ENCODE measurements at places on chromosomes 7 and 10.

DNA sequence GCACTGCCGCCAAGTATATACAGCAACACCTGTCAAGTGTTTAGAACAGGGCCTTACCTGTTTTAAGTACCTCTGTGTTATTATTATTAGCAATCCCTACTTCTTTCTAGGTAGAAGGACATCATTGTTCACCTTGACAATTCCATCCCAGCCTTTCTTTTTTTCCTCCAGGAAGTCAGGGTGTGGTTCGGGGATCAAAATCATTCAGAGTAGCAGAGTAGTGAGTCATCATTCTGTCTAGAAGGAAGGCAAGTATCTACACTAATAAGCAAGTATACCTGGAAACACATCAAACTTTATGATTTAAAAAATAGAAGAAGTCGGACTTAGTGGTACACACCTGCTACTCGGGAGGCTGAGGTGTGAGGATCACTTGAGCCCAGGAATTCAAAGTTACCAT lies 25.5 kb upstream of the CAPZA2 start:
- peaks cover 2% of the 10 kb centered on the region for H3K36me3 ChIP-seq
- no peak for DNase-seq
- H3K27me3 ChIP-seq = peaks cover 12% of the 10 kb centered on the region
- H3K4me1 ChIP-seq = no peaks in the 10 kb centered on the region
- H3K27ac ChIP-seq = no peak overlapping the region
- H3K4me3 ChIP-seq = no peak overlapping the region

DNA sequence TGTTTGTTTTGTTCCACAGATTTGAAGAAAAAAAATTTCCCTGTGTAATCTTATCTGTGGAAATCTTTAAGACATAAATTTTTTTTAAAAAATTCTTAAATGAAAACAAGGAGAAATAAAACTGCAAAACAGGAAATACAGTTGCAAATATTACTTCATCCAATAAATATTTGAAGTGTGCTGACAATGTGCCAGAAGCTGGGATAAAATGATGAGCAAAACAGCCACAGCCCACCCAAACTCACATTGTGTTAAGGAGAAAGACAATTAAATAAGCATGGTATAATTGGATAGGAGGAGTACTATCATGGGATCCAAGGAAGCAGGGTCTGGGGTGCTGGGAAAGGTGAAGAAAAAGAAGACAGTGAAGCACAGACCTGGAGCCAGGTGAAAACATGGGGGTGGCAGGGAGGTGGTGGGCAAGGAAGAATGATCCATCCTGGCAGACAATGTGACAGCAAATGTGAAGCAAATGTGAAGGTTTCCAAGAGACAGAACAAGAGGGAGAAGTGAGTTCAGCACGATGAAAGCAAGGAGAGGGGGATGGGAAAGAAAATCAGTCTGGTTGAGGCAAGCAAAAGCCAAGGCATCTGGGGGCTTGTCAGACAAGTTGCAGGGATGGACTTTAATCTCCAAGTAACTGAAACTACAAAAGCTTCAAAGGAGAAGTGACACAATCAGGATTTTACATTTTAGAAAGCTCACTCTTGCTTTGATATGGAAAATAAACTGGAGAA lies 135.9 kb downstream of the HIBADH start:
- no peaks in the 10 kb centered on the region for H3K27me3 ChIP-seq
- no peak for DNase-seq
- H3K27ac ChIP-seq = no peak overlapping the region
- H3K4me3 ChIP-seq = no peak overlapping the region

DNA sequence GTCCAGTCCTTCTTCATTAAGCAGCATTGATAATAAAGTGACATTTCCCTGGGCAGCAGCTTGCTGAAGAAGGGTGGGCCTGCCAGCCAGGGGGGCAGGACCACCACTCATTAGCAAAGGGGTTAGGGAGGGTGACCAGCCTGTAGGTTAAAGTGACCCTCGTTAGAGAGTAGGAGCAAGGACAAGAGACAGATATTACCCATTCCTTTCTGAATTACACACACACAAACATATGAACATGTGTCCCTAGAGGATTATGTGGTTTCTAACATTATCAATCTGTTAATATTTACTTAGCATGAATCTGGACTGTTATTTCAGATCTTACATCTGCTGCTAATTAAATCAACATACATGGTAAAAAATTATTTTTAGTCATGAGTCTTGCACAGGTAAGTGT lies 88.9 kb downstream of the CTTNBP2 start:
- no peaks in the 10 kb centered on the region for H3K4me1 ChIP-seq
- DNase-seq = no peak
- H3K27me3 ChIP-seq = peaks cover 5% of the 10 kb centered on the region

DNA sequence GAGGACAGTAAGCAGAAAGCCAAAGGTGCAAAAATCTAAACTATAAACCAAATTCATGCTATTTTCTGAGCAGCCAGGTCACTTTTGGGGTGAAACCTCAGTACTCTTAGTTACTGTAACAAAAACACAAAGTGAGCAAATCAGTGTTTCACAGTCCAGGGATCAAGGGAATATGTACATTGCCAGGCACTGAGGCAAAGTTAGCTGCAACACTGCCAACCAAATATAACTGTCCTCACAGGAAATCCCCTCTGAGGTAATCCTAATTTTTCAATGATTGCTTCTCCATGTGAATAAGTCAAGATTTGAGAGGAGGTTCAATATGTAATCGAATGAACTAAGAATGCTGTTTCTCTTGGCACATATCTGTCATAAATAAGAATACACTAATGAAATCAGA lies 229.7 kb downstream of the TSPAN12 start:
- H3K4me3 ChIP-seq = no peak overlapping the region
- H3K27ac ChIP-seq = no peak overlapping the region

GRCh38 chr10:118669835-118670234 lies 74.4 kb upstream of the PRLHR start:
- H3K4me3 ChIP-seq = no peak overlapping the region
- H3K36me3 ChIP-seq = peaks cover 14% of the 10 kb centered on the region
- H3K27ac ChIP-seq = peak overlapping the region; percentile 47

- peaks cover 15% of the 10 kb centered on the region for H3K4me1 ChIP-seq
- H3K27ac ChIP-seq = no peak overlapping the region
- no peak overlapping the region for H3K4me3 ChIP-seq
- DNase-seq = no peak
These were observed 388 bp downstream of the CNOT4 start for GRCh38 chr7:135509589-135509838.

DNA sequence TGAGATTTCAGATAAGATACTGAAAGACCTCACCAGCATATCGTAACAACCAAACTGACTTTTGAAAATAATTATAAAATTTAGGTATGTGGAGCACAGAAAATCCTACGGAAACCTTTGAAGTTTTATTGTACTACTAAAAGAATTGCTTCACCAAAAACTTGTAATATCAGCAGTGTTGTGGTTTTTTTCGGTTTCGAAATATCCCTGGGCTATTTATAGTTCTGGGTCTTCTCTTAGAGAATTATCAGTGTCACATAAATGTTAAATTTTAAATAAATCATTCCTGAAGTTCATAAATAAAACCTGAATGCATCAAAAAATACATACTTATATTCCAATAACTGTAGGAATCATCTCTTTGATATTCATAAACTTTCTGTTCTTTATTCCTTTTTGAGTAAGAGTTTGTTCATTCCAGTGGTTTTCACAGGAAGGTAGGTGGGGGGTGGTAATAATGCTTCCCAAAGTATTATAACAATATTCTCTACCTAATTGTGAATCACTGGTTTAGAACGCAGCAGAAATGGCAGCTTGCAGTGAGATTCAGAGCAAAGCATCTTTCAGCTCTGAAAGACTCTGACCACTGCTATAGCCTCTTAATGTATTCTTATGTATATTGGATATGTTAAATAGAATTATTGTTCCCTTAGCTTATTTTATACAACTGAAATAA lies 60.2 kb downstream of the ZNF277 start:
- H3K27ac ChIP-seq = no peak overlapping the region
- peaks cover 11% of the 10 kb centered on the region for H3K4me1 ChIP-seq
- no peak overlapping the region for H3K4me3 ChIP-seq
- no peak for DNase-seq
- H3K36me3 ChIP-seq = peaks cover 1% of the 10 kb centered on the region
- no peaks in the 10 kb centered on the region for H3K27me3 ChIP-seq

DNA sequence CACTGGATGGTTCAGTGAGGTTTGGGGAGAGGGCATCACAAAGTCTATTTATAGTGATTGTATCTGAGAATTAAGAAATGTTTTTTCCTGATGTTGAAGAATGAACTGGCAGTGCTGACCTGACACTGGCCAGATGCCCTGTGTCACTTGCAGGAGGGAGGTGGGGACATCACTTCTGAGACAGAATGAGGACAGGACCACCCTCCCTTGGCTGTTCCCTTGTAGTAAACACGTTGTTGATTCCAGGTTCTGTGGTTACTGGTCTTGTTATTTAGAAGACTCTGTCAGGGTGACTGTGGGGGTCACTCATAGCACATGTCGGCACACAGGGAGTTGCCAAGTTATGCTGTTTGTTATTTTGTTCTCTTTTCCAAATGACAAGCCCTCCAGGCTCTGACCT lies 126.4 kb downstream of the ADCY1 start:
- H3K4me3 ChIP-seq = no peak overlapping the region
- no peak overlapping the region for H3K27ac ChIP-seq
- no peak for DNase-seq
- H3K4me1 ChIP-seq = no peaks in the 10 kb centered on the region

DNA sequence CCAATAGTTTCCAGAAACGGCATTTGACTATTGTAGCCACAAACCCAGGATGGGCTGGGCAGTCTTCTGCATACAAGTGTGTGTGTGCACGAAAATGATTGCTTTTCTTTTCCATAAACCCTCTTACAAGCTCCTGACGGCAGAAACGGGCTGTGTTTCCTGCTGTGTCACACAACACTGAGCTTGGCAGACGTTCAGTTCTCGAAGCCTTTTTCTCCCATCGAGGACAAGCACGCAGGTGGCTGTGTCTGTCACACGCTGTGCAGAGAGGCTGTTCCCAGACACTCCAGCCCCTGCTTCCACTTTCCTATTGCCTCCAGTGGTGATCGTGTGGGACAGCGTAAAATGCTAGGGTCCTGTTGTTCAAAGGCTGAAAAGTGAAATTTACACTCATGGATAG lies 32.1 kb downstream of the RBAK start:
- peaks cover 6% of the 10 kb centered on the region for H3K4me1 ChIP-seq
- H3K27ac ChIP-seq = no peak overlapping the region
- H3K27me3 ChIP-seq = peaks cover 24% of the 10 kb centered on the region
- peaks cover 2% of the 10 kb centered on the region for H3K36me3 ChIP-seq
- no peak for DNase-seq

GRCh38 chr7:5526100-5526905 lies 102.7 kb upstream of the TNRC18 start:
- H3K27ac ChIP-seq = peak overlapping the region; percentile 99
- peaks cover 20% of the 10 kb centered on the region for H3K27me3 ChIP-seq
- peak overlapping the region; percentile 91 for H3K4me3 ChIP-seq
- peak; percentile 54 for DNase-seq
- H3K4me1 ChIP-seq = peaks cover 65% of the 10 kb centered on the region

DNA sequence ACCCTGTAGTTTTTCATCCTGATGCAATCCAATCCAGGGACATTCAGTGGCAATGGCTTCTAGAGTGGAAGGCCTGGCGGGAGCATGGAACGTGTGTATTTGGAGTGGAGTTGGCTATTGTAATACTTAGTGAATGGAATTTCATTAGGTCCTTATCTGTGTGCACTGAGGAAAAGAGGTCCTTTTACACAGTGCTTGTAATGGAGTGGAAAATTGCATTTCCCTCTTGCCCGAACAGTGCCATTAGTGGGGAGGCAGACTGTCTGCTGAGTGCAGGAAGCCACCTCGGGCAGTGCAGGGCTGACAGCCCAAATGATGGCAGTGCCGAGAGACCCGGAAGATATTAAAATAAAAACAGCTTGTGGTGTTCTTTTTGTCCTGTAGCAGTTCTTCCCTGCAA lies 786.6 kb downstream of the LRMDA start:
- DNase-seq = no peak
- H3K36me3 ChIP-seq = no peaks in the 10 kb centered on the region
- H3K27ac ChIP-seq = no peak overlapping the region
- H3K4me1 ChIP-seq = no peaks in the 10 kb centered on the region
- H3K4me3 ChIP-seq = no peak overlapping the region

- H3K27me3 ChIP-seq = peaks cover 9% of the 10 kb centered on the region
- H3K36me3 ChIP-seq = no peaks in the 10 kb centered on the region
- no peaks in the 10 kb centered on the region for H3K4me1 ChIP-seq
- no peak for DNase-seq
- no peak overlapping the region for H3K4me3 ChIP-seq
These were observed 299.6 kb upstream of the SP4 start for GRCh38 chr7:21128062-21128817.

DNA sequence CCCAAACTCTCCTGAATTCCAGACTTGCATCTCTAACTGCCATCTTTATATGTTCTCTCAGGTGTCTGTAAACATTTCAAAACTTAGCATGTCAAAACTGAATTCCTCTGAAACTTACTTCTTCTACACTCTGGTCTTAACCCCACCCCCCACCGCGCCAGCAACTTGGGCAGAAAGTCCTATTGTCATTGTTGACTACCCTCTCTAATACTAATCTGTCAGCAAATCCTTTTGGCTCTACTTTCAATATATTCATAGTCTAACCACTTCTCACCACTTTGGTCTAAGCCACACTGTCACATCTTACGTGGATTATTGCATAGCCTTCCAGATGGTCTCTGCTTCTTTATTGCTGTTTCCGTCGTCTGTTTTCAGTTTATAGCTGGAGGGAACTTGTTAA lies 86.6 kb downstream of the AHCYL2 start:
- peaks cover 5% of the 10 kb centered on the region for H3K4me1 ChIP-seq
- no peak overlapping the region for H3K27ac ChIP-seq
- peaks cover 15% of the 10 kb centered on the region for H3K36me3 ChIP-seq
- H3K27me3 ChIP-seq = no peaks in the 10 kb centered on the region

- no peaks in the 10 kb centered on the region for H3K36me3 ChIP-seq
These were observed 7.5 kb upstream of the KLF14 start for GRCh38 chr7:130741331-130741995.

DNA sequence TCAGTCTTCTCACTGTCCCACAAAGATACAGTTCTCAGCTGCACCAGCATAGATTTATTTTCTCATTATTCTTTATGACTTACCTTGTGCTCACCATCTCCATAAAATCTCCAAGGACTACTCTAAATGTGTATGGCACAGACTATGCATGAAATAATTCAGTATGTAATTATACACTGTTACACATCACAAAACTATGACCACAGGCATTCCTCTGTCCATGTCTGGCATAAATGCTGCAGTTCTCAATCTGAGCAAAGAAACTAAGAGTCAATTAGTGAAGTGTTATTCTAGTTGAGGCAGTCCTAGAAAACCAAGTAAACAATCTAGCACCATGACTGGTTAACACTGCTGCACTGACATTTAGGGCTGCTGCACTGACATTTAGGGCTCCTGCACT lies 2.7 kb downstream of the CYCS start:
- peaks cover 21% of the 10 kb centered on the region for H3K4me1 ChIP-seq
- H3K27me3 ChIP-seq = no peaks in the 10 kb centered on the region
- no peak overlapping the region for H3K4me3 ChIP-seq
- H3K36me3 ChIP-seq = peaks cover 39% of the 10 kb centered on the region

DNA sequence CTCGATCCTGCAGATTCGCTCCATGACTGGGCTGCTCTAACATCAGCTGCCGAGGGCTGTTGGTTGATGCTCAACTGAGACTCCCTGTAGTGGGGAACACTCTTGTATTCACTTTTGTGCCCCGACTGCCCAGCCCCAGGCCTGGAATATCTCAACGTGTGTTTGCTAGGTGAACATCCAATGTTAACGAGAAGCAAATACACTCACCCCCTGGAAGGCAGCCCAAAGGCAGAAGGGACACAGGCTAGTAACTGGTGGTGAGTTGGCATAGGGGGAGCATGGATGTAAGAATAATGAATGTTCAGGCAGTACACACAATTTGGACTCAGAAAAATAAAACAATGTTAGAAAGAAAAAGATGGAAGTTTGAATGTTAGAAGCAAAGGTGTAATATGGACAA lies 24.0 kb upstream of the RBM33 start:
- no peaks in the 10 kb centered on the region for H3K27me3 ChIP-seq
- H3K4me1 ChIP-seq = no peaks in the 10 kb centered on the region
- no peak overlapping the region for H3K27ac ChIP-seq
- H3K4me3 ChIP-seq = no peak overlapping the region

Data from stimulated activated naive B cell treated with anti-CD40 and anti-IgM and Interleukin-4, amounts not matched to agents 10 μg/mL and 1 μg/mL and 100 μg/mL, for 72 hours (primary cell).